ENCODE measurements at places on chromosomes 13 and 19.

DNA sequence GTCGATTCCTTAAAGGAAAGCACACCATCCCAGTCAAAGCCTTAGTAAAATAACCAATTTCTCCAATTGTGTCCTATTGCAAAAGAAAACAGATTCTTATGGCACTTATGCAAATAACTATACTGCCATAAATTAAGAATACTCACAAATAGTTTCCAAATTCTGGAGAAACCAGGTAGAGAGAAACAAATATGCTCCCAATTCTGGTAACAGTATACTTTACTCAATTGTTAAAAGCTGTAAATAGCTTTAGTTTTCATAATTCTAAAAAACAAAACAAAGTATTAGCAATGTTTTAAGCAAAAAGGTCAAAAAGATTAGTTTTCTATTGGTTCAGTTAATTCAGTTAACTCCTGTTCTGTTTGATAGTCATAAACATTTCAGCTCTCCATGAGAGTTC, 18.2 kb upstream of the UBAC2 start:
- H3K27me3 ChIP-seq, result no peaks in the 10 kb centered on the region
- no peak overlapping the region for H3K27ac ChIP-seq
- peaks cover 17% of the 10 kb centered on the region for H3K4me1 ChIP-seq
- no peak for DNase-seq
- H3K36me3 ChIP-seq, result no peaks in the 10 kb centered on the region

GRCh38 chr13:85700906-85701305, 98.3 kb downstream of the SLITRK6 start:
- no peaks in the 10 kb centered on the region for H3K36me3 ChIP-seq
- no peak overlapping the region for H3K4me3 ChIP-seq
- H3K4me1 ChIP-seq, result no peaks in the 10 kb centered on the region
- no peak overlapping the region for H3K27ac ChIP-seq
- no peak for DNase-seq
- no peaks in the 10 kb centered on the region for H3K27me3 ChIP-seq

- H3K27ac ChIP-seq, result no peak overlapping the region
- no peaks in the 10 kb centered on the region for H3K4me1 ChIP-seq
Observed at GRCh38 chr13:74464670-74465069, 330.5 kb upstream of the KLF12 start.

GRCh38 chr13:33637978-33638743, 179.8 kb upstream of the RFC3 start:
- DNase-seq, result no peak
- no peak overlapping the region for H3K27ac ChIP-seq
- no peak overlapping the region for H3K4me3 ChIP-seq
- H3K27me3 ChIP-seq, result no peaks in the 10 kb centered on the region
- H3K36me3 ChIP-seq, result no peaks in the 10 kb centered on the region
- H3K4me1 ChIP-seq, result no peaks in the 10 kb centered on the region

DNA sequence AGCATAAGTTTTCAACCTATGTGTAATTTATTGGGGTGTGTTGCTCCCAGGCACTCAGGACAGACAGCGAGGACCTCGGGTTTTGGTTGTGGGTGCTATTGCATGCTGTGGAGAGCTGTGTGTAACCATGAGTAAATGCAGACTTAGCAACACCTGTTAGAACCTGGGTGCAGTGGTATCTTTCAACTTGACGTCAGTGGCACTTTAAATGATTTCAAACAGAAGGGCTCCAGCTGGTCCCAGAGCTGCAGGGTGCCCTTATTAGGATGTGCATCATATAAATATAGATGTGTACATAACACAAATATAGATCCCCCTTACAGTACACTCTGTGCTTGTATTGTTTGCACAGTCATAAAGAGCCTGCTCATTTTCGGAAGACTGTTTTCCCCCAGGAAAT, 228.3 kb upstream of the IRS2 start:
- no peaks in the 10 kb centered on the region for H3K4me1 ChIP-seq
- DNase-seq, result no peak
- H3K27me3 ChIP-seq, result no peaks in the 10 kb centered on the region
- no peaks in the 10 kb centered on the region for H3K36me3 ChIP-seq

DNA sequence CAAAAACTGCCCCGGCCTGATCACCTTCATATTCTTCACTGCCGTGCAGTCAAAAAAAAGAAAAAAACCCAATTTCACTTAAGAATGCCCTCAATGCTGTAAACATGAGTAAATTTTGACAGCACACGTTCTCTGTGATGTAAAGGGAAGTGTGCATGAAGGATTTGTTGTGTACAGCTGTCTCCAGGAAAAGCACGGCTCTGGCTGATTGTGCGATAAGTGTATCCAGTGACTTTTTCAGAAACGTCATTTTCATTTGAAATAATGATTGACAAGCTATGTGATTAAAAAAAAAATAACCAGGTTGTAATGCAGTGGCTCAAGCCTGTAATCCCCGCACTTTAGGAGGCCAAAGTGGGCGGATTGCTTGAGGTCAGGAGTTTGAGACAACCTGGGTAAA, 39.6 kb downstream of the ANKRD10 start:
- H3K36me3 ChIP-seq, result no peaks in the 10 kb centered on the region
- peaks cover 4% of the 10 kb centered on the region for H3K27me3 ChIP-seq
- no peak for DNase-seq
- H3K27ac ChIP-seq, result no peak overlapping the region
- no peak overlapping the region for H3K4me3 ChIP-seq
